ENCODE measurements at places on chromosomes 1 and 21. TPM values are rescaled to one million over a fixed set of nuclear protein-coding genes. Genes with fewer than 3 reads are reported as not detected.

The SPRR2A gene
- not detected for total RNA-seq

The OR10Z1 gene
- not detected for total RNA-seq

The HEYL gene
- total RNA-seq, result not detected

The ERG gene
- not detected for total RNA-seq

The DIO1 gene
- not detected for total RNA-seq

GRCh38 chr1:118461154-118461553 lies 276.1 kb upstream of the SPAG17 start:
- no peak overlapping the region for H3K4me3 ChIP-seq
- no peaks in the 10 kb centered on the region for H3K4me1 ChIP-seq
- DNase-seq, result no peak
- no peaks in the 10 kb centered on the region for H3K27me3 ChIP-seq
- no peak overlapping the region for H3K27ac ChIP-seq

DNA sequence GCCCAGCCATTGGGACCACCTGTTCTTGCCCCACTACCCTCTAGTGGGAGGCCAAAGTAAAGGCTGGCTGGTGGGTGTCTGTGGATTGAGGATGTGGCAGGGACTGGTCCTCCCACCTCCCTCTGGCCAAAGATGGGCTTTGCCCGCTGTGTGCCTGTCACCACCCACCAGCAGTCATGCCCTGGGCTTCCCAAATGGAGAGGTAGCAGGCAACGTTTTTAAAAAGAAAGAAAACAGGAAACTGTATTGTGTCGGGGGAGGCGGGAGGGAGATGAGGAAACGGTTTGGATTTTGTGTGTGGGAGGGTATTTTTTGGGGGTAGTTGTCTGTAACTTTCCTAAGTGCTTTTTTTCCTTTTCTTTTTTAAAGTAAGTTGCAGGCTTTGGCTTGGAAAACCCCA lies 30.1 kb downstream of the SZRD1 start:
- no peak overlapping the region for H3K4me3 ChIP-seq
- peaks cover 11% of the 10 kb centered on the region for H3K4me1 ChIP-seq
- H3K27me3 ChIP-seq, result no peaks in the 10 kb centered on the region
- H3K27ac ChIP-seq, result peak overlapping the region; percentile 35
